Stimulated activated CD8-positive, alpha-beta memory T cell treated with anti-CD3 and anti-CD28 coated beads, Interleukin-4, amount 100 ng/mL, for 4 hours (primary cell): ENCODE measurements at places on chromosomes 12 and 14.

DNA sequence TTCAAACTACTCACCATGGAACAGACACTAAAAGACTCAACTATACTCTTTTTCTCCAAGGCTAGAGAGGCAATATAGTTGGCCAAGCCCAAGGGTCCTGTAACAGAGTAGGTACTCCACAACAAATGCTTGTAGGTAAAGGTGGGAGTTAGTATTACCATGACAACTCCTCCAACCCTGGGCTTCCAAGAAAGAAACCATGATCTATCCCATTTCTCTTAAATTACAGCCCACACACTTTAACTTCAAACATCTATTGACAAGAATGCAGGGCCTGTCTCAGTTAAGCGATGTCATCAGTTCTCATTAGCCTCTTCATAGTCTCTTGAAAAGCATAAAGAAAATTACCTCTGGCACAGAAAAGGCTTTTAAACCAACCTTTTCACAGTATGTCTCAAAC is 25.0 kb downstream of the ERH start:
- DNase-seq = no peak

DNA sequence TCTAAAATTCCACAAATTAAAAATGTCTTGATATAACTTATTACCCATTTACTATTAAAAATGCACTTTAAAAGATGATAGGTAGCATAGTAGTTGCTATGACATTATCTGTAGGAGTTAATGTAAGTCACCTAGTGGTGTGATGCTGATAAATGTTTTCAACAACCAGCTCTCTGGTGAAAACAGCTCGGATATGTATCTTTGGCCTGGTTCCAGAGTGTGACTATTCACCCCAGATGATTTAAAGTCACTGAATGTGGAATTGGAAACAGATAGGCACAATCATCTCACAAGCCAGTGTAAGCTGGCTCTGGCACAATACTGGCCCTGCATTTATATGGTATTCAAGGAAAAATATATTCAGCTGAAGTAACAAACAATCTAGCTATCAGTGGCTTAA is 9.2 kb upstream of the CCDC196 start:
- no peak for DNase-seq

- no peak for DNase-seq
Observed at GRCh38 chr12:120677765-120678473, 9.0 kb upstream of the MLEC start.

- no peak for DNase-seq
Observed at GRCh38 chr14:104146651-104147345, 8.4 kb downstream of the KIF26A start.

DNA sequence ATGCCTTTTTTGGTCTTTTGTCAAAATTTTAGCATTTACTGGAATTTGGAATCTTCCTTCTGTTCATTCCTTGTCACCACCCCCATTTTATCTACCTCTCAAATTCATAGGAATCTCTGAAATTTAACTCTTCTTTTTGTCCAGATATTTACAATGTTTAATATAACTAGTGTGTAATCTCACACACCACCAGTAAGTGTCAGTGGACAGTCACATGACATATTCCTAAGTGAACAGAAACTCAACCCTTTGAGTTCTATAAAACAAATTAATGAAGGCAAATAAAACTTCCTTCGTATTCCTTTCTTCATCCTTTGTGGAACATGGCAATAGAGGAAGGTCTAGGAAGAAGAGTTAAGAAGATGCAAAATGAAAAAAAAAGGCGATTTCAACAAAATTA is 26.6 kb downstream of the ATF7 start:
- DNase-seq = no peak

DNA sequence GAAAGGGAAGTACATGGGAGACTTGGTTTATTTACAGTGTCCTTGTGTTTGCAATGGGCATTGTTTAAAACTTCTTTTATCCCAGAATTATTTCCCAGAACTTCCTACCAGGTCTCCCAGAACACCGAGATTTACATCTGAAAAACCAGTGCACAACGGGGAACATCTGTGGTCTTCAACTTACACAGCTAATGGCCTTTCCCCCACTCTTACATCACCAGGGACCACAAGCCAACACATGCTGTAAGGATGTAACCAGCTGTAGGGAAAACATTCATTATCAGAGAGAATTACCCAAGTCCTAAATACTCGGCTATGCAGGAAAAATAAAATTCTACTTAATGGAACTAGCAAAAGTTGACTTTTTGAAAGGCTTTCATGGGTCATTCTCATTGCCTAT is 267.6 kb downstream of the DUSP6 start:
- no peak for DNase-seq

- no peak for DNase-seq
Observed at GRCh38 chr12:50224026-50224692, 57.0 kb upstream of the CERS5 start.

- DNase-seq = no peak
Observed at GRCh38 chr14:36818246-36818645, 156.6 kb downstream of the PAX9 start.

- no peak for DNase-seq
Observed at GRCh38 chr12:122830517-122831214, 4.6 kb upstream of the HIP1R start.
